Endothelial cell (in vitro differentiated cells): ENCODE measurements at places on chromosomes 4 and X. TPM values are rescaled to one million over a fixed set of nuclear protein-coding genes. Genes with fewer than 3 reads are reported as not detected.

GAGE12E gene
- total RNA-seq, result not detected

P2RY10 gene
- total RNA-seq, result not detected

GRCh38 chrX:154002215-154002719, 17.4 kb downstream of the IRAK1 start:
- H3K4me1 ChIP-seq, result peaks cover 7% of the 10 kb centered on the region
- peaks cover 2% of the 10 kb centered on the region for H3K27me3 ChIP-seq
- H3K36me3 ChIP-seq, result peaks cover 6% of the 10 kb centered on the region
- H3K27ac ChIP-seq, result no peak overlapping the region
- H3K4me3 ChIP-seq, result no peak overlapping the region
- no peak for DNase-seq

GRCh38 chrX:12309040-12309743, 170.9 kb downstream of the FRMPD4 start:
- H3K36me3 ChIP-seq, result no peaks in the 10 kb centered on the region
- DNase-seq, result no peak
- no peaks in the 10 kb centered on the region for H3K4me1 ChIP-seq
- no peaks in the 10 kb centered on the region for H3K27me3 ChIP-seq
- H3K27ac ChIP-seq, result no peak overlapping the region
- H3K4me3 ChIP-seq, result no peak overlapping the region

OPHN1 gene
- total RNA-seq, result 13.2 TPM
